ENCODE measurements at places on chromosomes 13 and 19. TPM values are rescaled to one million over a fixed set of nuclear protein-coding genes. Genes with fewer than 3 reads are reported as not detected.

DNA sequence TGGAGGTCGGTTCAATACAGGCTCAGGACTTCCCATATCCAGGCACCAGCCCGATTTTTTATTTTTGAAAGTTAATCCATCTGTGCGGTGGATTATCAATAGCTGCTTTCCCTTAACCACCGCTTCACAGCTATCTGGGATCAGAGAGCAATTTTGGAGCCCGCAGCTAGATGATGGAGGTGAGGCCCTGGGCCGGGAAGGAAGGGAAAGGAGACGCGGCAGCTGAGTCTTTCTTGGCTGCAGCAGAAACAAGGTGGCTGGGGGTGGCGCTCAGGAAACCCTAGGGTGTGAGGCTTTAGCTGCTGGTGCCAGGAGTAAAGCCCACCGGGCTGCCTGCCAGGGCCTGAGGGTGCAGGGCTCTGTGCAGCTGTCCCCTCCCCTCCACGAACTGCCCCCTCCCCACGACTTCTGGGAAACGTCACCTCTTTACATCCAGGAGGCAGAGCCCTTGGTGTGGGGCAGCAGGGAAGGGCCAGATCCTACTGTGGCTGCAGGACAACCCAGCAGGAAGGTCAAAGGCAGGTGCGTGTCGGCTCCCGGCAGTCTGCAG, 307.0 kb downstream of the ZNF536 start:
- DNase-seq: no peak

DNA sequence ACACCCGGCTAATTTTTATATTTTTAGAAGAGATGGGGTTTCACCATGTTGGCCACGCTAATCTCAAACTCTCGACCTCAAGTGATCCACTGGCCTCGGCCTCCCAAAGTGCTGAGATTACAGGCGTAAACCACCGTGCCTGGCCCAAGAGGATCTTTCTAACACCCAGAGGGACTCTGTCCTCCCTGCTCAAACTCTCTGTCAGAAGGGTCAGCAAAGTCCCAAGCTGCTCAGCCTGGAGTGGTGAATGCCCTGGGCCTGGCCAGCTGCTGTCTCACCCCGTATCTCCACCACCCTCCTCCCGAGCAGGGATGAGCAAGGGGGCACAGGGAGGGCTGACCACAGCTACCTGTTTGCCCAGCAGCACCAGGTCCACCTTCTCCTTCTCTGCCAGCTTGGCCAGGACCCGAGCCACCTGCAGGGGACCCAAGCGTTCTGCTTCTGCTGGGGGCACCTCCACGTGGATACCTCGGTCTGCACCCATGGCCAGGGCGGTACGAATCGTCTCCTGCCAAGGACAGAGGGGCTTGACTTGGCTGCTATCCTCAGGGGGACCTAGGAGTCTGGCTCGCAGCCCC, 10.9 kb upstream of the VSIG10L start:
- no peak for DNase-seq

Gene ZNF177
- 2.8 TPM for total RNA-seq

- no peak for DNase-seq
Measured at GRCh38 chr13:75153386-75153785, 328.6 kb downstream of the TBC1D4 start.

DNA sequence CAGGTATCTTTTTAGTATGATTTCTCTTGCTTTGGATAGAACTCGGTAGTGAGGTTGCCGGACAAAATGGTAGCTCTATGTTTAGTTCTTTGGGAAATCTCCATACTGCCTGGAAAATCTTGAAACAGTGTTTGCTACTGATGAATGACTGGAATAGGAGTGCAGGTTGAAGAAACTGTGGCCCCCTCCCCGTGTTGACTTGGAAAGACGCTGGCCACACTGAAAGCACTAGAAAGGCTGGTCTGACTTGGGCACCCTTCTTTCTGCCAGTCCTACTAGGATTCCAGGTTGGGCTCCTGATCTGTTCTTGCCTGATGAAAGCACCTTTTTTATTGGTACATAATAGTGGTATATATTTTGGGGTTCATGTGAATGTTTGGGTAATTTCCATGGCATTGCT, 46.3 kb downstream of the NLRP4 start:
- no peak for DNase-seq

DNA sequence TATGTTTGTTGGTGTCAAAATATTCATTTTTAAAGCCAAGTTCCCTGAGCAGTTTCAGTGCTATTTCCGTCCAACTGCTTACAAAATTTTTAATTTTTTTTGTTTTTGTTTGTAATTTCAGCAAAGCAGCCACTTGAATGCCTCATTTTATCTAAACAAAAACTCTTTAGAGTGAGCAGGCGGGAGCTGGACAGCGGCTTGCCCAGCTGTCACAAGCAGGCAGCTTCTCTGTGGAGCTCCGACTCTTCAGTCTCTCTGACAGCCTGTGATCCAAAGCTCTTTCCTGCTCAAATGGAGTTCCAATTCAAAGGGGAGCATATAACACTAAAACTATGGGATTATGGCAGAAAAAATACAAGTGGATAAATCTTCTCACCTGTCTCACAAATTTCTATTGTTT, 618.3 kb upstream of the PCDH20 start:
- no peak for DNase-seq

GRCh38 chr13:96810104-96810503, 184.2 kb downstream of the OXGR1 start:
- no peak for DNase-seq

GRCh38 chr13:114065141-114065925, 67.1 kb downstream of the RASA3 start:
- no peak for DNase-seq

Gene VAV1
- total RNA-seq: 92.7 TPM
